ENCODE measurements at places on chromosomes 6 and 20.

- no peak for DNase-seq
Measured at GRCh38 chr20:1304710-1305515, 24.0 kb downstream of the SDCBP2 start.

GRCh38 chr20:62365814-62366369 lies 1.2 kb downstream of the LAMA5 start:
- DNase-seq = peak; percentile 74

- no peak for DNase-seq
Measured at GRCh38 chr20:20971810-20972209, 134.3 kb downstream of the LINC00237 start.

DNA sequence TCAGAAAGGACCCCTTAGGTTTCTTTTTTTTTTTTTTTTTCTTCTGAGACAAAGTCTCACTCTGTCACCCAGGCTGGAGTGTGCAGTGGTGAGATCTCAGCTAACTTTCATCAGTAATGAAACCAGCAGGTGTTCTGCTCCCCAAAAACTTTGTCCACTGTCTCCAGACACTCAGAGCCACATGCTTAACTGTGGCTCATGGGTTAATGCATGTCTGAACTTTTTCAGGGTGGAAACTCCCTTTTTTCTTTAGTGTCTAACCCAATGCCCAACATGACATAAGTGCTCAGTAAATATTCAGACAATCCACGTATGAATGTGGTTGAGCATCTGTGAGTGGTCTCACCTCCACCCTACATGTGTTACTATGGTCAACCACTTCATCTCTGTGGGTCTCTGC lies 45.4 kb downstream of the MYB start:
- DNase-seq = no peak

- DNase-seq = no peak
Measured at GRCh38 chr6:150145427-150145826, 2.6 kb downstream of the PPP1R14C start.

GRCh38 chr6:160319246-160319645 lies 28.9 kb upstream of the SLC22A3 start:
- no peak for DNase-seq

GRCh38 chr6:62740596-62740995 lies 454.6 kb upstream of the KHDRBS2 start:
- DNase-seq = no peak
